ENCODE measurements at places on chromosomes 2 and 18.

DNA sequence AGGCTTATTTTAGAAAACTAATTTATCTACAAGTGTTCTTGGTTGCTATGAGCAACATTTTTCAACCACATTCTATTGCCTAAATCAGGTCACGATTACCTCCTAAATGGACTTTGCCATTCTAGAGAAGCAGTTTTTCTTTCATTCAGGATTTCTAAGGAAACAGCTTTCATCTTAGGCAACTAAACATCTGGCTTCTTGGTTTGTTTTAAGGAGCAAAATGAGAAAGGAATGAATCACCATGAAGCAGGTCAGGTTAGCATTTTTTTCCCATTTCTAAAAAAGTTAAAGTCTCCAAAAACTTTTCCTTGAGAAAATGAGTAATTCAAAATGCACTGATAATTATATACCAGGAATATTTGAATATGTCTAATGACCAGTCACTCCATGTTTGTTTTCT lies 114.8 kb downstream of the GAREM1 start:
- DNase-seq = no peak

- no peak for DNase-seq
Measured at GRCh38 chr2:124145982-124146381, 120.9 kb downstream of the CNTNAP5 start.

GRCh38 chr2:199583676-199584075 lies 125.9 kb upstream of the SATB2 start:
- no peak for DNase-seq

GRCh38 chr18:49610022-49610445 lies 48.2 kb downstream of the LIPG start:
- no peak for DNase-seq

DNA sequence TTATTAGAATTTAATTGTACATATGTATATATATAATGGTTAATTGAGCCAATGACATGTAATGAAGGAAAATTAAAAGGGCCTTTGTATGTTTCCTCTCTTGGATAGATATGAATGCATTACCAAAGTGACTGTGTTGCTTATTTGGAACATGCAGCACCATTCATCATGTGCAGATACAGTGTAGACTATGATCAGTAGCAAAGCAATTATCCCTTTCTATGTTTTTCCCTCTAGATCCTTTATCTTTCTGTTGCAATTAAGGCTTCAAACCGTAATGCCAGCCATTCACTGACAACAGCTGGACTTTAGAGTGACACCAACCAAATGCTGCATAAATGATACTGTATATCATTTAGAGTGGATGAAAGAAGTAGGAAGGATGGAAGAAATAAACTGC lies 565.2 kb downstream of the NRXN1 start:
- DNase-seq = no peak

GRCh38 chr18:58580078-58580477 lies 48.8 kb downstream of the ALPK2 start:
- no peak for DNase-seq

DNA sequence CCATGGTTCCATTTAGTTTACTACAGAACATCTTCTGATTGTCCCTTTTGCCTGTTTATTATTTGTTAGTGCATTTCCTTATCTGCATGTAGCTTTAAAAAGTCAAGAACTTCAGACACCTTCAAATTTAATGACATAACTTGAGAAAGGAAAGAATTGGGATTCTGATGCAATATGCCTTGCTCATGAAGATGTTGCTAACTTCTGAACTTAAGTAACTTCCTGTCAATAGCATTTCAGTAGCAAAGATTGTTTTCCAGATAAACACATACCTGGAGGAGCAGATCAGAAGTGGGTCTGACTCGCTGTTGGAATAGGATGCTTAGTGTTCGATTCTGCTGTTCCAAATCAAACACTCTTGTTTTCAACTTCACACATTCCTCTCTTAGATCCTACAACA lies 190.2 kb upstream of the LYPD1 start:
- no peak for DNase-seq

DNA sequence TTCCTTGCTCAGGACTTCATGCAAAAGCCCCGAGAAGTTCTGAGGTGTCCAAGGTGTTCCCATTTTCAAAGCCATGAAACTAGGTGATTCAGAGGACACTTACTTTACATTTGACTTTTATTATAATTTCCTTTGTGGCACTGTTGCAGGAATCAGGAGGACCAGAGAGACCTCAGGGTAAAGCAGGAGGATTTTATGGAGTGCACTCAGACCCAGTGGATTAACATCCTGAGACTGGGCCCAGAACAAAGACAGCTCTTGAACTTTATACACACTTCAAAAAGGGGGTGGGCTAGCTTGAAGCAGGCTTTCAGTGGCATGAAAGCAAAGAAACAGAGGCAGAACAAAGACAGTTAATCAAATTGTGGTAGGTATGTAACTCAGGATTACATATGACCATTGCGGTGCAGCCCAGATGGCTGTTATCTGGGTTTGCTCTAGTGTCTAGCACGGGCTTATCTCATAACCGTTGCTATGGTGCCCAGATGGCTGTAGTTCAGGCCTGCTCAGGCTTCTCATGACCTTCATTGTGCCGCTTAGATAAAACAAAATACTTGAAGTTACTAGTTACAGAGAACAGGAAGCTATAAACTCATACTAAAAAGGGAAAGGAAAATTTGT lies 39.4 kb downstream of the TMEM182 start:
- no peak for DNase-seq

DNA sequence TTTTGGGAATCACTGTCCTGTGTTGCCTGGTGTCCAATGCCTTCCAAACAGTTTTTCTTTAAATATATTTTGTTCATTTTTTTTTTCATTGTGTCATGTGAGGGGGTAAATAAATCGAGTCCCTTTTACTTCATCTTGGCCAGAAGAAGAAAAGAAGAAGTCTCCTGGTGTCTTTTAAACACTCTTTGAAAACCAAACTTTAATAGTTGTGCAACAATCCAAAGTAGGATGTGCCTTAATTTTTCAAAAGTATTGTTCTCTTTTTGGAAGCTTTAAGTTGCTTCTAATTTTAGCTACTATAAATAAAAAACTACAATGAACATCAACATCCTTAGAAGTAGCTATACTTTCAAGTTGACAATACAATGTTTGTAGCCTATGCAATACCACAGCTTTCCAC lies 154.9 kb downstream of the ATAD2B start:
- DNase-seq = no peak

GRCh38 chr2:100236166-100236565 lies 86.1 kb downstream of the LONRF2 start:
- DNase-seq = no peak

DNA sequence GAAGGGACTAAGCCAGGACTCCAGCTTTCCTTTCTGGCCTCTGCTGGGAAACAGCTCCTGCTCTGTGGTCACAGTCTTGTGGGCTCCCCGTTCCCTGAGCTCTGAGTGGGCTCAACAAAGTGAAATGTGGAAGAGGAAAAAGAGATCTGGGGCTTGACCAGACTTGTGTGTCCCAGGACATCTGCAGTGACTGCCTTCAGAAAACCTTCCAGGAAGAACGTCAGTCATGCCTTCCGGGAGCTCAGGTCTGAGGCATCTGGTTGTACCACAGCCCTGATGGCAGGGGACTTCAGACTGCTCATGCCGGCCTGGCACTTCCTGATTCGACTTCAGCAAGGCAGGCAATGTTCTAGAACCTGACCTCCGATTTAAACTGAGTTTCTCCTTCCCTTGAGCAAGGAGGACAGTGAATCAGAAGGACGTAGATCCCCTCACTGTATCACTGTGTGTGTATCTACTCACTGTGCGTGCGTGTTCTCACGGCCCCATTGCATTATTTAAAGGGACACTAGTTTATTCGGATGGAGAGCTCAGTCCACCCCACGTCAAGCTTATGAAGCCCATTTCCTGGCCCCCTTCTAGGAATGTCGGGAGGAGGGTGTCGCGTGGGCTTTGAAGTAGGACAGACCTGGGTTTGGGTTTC lies 548 bp upstream of the FBLN7 start:
- DNase-seq = no peak

DNA sequence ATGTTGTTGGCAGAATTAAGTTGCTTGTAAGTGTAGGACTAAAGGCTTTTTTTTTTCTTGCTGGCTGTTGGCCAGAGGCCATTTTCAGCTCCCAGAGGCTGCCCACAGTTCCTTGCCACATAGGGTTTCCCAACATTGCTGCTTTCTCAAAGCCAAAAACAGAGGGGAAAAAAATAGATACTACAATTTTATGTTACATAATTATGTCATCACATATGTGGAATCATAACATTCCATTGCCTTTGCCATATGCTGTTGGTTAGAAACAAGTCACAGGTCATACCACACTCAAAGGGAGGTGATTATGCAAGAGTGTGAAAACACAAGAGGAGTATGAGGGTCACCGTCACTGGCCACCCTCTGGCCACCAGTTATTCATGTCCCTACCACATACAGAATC lies 154.5 kb downstream of the RTN4 start:
- DNase-seq = no peak

DNA sequence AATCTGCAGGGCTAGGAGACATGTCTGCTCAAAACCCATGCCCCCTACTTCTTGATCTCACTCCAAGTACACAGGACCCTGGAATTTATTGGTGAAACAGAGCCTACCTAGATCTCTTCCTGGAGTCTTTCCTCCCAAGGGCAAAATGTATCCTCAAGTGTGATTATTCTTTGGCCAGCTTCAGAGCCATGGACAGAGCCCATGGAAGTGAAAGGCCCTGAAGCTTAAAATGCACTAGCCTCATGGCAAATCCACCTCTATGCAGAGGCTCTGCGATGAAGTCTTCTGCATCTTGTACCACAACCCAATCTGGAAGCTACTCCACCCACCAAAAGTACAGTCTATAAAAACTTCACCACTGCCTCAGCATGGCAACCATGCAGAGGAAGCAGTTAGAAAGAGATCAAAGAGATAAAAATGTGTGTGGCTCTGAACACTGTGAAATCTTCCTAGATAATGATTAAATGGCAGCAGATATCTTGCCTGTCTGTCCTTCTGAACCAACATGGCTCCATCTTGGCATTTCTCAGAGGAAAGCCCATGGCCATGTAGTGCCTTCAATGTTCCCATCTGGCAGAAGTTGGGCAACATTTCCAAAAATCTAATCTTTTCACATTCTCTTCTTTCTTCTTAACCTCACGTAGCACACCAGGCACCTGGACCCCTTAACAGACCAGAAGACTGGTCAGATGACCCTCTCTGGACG lies 142.9 kb upstream of the KLF7 start:
- DNase-seq = no peak

GRCh38 chr2:239288951-239289511 lies 111.8 kb downstream of the HDAC4 start:
- no peak for DNase-seq

- DNase-seq = no peak
Measured at GRCh38 chr2:81084101-81084500, 779.5 kb upstream of the LRRTM1 start.

DNA sequence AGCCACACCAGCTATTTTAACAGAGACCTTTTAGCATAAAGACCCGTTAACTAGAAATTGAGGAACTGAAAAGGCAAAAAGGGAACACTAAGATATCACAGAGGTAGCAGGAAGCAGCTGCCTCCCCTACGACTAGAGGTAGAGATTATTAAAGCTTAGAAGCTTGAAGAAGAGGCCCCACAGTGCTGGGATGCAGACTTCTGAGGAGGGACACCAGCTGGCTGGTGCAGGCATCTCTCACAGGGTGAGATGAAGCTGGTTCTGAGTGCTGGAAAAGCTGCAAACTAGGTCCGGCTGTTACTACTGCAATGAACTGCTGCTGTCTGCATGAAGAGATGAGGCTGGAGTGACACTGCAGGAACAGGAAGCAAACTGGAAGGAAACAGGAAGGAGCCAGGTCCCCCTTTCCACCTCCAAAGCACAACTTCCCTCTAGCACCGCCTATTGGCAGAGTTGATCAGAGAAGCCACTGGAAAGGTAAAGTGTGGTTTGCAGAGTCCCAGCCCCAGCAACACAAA lies 61.2 kb upstream of the MRPS9 start:
- DNase-seq = no peak

GRCh38 chr2:160347269-160347863 lies 146.2 kb downstream of the RBMS1 start:
- DNase-seq = no peak

DNA sequence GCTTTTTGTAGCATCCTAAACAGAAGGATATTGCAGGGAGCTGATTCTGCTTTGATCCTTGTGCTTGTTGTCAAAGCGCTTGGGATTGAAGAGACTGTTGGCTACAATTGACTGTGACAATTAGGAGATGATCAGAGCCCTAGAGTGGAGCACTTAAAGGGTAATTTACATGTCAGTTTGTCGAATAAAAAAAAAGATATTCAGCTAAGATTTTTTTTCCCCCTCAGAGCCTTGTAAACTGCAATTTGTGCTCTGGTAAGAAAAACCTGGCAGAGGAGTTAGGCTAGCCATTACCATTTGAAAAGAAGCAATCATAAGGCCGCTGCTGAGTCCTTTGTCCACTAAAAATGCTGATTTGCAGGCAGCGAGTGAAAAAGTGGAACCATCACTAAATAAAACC lies 47.8 kb upstream of the ZEB2 start:
- no peak for DNase-seq

GRCh38 chr2:7348761-7349160 lies 431.5 kb downstream of the RNF144A start:
- DNase-seq = no peak

DNA sequence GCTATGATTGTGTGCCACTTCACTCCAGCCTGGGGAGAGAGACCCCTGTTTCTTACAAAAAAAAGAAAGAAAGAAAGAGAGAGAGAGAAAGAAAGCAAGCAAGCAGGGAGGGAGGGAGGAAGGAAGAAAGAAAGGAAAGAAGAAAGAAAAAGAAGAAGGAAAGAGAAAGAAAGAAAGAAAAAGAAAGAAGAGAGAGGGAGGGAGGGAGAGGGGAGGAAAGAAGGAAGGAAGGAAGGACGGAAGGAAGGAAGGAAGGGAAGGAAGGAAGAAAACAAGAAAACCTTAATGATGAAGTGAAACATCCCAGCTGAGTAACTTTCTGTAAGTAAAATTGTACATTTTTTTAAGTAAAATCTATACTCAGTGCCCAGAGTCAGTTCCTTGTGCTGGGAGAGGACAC lies 75.5 kb upstream of the GLS start:
- DNase-seq = no peak

DNA sequence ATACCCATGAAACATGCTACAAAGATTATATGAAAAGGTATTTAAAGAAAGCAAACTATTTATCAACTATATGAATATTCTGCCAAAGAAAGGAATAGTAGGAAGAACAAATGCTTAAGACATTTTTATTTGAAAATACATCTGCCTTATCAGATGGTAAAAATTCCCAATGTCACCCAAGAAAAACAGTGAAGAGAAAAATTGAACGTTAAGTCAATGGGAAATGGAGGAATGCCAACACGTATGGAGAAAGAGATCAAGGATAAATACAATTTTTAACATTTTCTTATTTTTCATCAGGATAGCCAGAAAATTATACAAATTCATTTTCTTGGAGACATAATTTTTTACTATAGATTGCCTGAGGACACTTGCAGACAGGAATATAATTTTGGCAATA lies 394.2 kb downstream of the ZEB2 start:
- no peak for DNase-seq

- no peak for DNase-seq
Measured at GRCh38 chr2:232925153-232925820, 55.2 kb downstream of the SNORC start.

Data from NCI-H1048 (cell line).